ENCODE measurements at places on chromosomes 16 and 17.

DNA sequence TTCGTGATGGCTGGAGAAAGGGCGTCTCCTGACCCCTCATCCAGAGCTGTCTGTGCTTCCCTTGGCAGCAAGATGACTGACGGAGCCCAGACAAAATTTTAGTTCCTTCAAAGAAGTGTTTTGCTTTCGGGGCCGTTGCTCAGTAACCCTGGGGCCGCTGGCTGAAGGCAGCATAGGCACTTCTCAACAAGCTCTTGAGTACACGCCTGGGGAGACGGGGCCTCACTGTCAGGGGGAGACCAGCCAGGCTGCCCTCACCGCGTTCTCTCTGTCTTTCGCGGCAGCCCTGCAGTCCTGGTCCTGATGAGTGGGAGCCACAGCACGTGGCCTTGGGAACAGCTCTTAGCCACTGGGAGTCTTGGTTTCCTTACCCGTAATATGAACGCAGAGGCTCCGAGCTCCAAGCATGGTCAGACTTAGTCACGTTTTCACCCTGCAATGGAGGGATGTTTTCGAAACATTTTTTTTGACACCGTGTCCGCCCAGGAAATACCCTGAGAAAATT lies 86.0 kb downstream of the IRF8 start:
- DNase-seq = no peak

DNA sequence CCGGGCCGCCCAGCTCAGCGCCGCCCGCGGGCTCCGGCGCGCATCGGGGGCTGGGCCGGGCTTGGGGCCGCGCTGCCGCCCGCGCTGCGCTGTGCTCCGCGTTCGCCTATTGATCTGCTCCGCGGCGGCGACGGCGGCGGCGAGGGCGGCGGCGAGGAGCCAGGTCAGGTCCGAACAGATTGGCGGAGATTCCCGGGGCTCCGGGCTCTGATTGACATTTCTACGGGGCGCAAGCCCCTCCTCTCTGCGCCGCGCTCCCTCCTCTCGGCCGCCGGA lies 559 bp downstream of the IRX3 start:
- no peak for DNase-seq

DNA sequence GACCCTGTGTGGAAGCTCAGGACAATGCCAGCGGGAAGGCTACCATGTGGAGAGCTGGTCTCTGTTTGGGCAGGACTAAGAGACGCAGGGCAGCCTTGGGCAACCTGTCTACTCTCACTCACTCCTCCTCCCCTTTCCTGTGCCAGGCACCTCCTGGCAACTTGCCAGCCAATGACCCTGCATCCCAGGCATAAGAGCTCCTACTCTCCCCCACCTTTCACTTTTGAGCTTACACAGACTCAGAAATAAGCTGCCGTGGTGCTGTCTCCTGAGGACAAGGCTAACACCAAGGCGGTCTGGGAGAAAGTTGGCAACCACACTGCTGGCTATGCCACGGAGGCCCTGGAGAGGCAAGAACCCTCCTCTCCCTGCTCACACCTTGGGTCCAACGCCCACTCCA lies 2.6 kb downstream of the HBM start:
- no peak for DNase-seq

DNA sequence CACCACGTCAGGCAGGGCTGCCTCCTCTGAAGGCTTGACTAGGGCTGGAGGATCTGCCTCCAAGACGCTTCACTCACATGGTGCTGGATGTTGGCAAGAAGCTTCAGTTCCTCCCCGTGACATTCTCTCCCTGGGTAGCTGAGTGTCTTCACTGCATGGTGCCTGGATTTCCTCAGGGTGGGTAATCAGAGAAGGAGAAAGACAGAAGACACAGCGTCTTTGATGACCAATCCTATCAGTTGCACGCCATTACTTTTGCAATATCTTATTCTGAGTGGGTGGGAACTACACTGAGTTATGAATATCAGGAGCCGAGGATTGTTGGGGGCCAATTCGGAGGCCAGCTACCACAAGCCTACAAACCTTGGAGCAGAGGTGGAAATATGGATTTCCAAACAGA lies 139.7 kb downstream of the SHISA6 start:
- no peak for DNase-seq

GRCh38 chr16:81695321-81696165 lies 83.5 kb upstream of the PLCG2 start:
- DNase-seq = no peak

GRCh38 chr16:68509381-68509780 lies 29.7 kb upstream of the ZFP90 start:
- no peak for DNase-seq

DNA sequence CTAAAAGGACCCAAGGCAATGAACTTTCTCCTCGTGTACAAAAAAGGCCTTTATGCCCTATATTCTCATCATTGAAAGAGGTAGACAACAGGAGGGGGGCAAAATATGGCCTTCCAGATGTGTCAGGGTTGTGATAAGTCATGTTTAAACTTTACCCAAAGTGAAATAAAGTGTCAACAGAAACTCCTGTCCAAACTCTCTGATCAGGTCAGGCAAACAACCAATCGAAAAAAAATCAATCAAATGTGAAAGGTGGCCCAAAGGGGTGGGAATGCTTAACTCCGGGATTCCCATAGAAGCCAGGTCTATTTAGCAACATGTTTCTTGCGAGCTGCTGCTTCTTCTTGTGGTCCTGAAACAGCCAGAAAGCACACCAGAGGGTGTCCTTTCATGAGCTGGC lies 49.5 kb upstream of the SOX9 start:
- no peak for DNase-seq

GRCh38 chr17:28407130-28407973 lies 1.3 kb upstream of the SLC46A1 start:
- no peak for DNase-seq

GRCh38 chr17:1040216-1040600 lies 43.3 kb downstream of the TIMM22 start:
- no peak for DNase-seq

DNA sequence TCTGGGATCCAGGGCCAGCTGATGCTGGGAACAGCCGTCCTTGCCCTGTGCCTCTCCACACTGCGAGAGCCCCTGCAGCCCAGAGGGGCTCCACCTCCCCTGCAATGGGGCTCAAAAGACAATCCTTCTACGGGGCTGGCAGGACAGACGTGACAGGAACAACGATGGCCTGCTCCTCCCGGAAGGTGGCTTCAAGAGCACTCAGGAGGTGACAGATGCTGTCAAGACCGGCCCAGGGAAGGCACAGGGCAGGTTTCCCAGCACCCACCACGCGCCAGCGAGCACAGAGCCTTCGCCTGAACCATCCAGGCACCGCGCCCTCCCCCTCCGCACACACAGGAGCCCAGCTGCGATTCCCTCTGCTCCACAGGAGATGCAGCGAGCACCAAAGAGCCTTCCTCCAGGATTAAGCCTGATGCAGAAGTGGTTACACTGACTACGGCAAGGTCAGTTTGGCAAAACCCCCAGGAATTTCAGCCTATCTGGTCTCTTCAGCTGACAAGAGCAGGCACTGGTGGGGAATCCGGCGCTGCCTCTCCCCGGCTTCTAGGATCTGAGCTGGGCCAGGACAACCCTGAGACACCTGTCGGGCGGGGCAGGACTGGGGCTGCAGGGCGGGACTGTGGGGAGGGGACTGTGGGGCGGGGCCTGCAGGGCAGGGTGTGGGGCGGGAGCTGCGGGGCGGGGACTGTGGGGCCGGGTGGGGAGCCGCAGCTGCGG lies 103.4 kb downstream of the ZNF778 start:
- no peak for DNase-seq

- no peak for DNase-seq
These were observed 48.7 kb upstream of the NDRG4 start for GRCh38 chr16:58451265-58451689.

DNA sequence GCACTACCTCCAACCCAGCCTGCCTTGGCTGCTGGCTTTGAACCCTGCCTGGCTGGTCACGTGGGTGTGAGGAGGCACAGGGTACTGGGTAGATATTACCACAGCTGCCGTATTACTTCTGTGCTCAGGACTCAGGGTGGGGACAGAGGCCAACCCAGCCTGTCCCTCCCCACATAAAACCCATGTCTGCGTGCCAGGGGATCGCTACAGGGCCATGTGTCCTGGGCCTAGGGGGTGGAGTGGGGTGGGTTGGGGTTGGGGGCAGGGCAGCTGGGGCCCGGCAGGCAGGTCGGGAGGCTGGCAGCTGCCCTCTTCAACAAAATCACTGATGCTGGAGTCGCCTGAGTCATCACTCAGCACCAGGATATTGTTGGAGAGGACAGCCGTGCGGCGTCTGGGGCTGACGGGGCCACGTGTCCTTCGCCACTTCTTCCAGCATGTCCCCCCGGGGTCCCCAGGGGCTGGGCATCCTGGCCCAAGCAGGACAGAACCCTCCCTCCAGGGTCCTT lies 39.7 kb upstream of the PVALEF start:
- no peak for DNase-seq

- no peak for DNase-seq
These were observed 1.7 kb upstream of the CCL1 start for GRCh38 chr17:34364751-34365150.

- DNase-seq = no peak
These were observed 29.4 kb downstream of the COG7 start for GRCh38 chr16:23423496-23424049.

DNA sequence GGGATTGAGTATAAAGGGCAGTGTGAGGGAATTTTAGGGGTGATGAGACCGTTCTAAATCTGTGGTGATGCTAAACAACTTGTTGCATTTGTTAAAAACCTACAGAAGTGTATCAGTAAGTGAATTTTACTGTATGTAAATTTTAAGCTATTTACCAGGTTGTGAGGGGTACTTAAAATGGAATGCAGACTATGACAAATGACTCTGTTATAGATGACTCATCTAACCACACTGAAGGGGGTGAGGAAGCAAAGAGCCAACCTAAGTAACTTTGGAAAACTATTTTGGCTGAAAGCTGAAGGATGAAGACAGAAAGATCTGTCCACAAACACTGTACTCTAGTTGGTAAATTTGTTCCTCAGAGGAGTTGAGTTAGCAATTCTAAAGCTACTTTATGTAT lies 5.3 kb upstream of the MKS1 start:
- no peak for DNase-seq

Measured in CD4-positive, alpha-beta T cell treated with Interleukin-15 for 4 hours (primary cell).